ENCODE measurements at places on chromosomes 2 and 18.

DNA sequence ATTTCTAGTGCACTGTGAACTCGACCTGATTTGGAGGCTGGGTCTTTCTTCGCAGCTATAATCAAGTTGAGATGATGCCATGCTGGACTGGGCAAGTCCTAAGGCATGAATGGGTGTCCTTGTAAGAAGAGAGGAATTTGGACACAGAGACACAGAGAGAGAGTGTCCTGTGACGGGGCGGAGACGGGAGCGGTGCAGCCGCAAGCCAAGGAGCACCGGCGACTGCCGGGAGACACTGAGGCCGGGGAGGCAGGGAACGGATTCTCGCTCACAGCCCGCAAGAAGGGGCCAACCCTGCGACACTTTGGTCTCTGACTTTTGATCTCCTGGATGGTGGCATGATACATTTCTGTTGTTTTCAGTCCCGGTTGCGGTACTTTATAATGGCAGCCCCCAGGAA lies 22.4 kb upstream of the MBP start:
- no peak for DNase-seq

DNA sequence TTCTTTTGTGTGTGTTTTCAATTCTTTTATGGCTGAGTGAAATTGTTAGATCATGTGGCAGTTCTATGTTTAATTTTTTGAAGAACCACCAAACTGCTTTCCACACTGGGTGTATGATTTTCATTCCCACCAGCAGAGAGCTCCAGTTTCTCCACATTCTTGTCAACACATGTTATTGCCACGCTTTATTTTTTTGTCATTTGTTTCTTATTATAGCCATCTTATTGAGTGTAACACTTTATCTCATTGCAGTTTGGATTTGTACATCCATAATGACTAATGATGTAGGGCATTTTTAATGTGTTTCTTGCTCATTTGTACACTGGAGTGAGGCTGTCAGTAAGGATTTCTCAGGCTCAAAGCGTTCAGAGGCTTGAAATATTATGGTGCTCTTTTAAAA lies 184.2 kb downstream of the PIEZO2 start:
- DNase-seq = no peak

GRCh38 chr2:34261701-34262100 lies 662.6 kb upstream of the FAM98A start:
- DNase-seq = no peak

DNA sequence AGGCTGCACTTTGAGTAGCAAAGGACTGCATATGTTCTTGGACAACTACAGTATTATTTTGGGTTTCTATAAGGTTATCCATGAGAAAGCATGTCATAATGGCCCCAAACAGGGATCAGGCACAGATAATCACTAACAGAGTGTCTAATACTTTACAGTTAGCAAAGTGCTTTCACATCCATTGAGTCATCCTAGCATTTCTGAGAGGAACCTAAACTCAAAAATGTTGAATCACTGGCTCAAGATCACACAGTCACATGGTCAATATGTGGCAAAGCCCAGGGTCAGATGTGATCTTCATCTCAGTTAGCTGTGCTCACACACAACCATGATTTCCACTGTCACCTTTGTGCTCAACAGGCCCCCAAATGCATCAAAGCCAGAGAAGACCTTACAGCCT lies 156.1 kb upstream of the VRK2 start:
- no peak for DNase-seq

DNA sequence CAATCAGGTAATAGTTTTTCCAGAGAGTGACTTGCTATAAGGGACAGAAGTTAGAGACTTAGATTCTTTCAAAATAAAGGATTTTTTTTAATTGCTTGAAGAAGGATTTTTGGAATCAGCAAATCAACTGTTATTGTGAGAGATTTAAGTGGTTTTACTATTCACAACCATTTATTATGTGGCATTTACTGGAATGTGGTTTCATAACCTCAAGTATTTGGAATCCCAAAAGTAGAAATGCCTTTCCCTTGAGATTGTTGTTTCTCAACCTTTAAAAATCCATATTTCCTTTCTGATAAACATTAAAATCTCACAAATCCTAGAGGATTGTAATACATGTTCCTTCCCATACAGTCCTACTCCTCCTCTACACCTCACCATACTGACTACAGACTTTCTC lies 5.0 kb downstream of the TANK start:
- DNase-seq = no peak

DNA sequence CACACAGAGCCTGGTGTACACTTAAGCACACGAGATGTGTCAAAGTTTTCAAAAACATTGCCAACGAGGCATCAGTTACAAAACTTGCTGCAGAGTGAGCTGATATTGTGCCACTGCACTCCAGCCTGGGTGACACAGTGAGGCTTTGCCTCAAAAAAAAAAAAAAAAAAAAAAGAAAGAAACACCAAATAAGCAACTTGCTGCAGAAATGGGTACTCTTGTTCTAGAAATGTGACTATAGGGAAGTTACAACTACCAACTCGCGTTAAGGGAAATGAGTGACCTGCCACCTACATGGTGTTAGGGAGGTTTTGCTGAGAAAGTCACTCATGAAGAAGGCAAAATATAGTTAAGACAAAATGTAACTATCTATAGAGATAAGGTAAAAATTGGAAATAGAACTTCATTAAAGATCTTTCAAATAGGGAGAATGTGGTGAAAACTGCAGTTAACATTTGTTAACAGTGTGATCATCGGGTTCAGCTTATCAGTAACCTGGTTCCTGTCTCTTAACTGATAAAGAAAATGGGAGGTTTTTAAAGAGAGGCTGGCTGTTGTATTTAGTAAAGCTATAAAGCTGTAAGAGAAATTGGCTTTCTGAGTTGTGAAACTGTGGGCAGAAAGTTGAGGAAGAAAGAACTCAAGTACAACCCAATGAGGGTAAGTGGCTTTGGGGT lies at the start of gene IL1RL1:
Gene IL1RL1 (plus strand): TSS at position 600 of the 677 bp plus-strand sequence. CDS start 26,702 bp downstream, outside the sequence.
- DNase-seq = no peak

DNA sequence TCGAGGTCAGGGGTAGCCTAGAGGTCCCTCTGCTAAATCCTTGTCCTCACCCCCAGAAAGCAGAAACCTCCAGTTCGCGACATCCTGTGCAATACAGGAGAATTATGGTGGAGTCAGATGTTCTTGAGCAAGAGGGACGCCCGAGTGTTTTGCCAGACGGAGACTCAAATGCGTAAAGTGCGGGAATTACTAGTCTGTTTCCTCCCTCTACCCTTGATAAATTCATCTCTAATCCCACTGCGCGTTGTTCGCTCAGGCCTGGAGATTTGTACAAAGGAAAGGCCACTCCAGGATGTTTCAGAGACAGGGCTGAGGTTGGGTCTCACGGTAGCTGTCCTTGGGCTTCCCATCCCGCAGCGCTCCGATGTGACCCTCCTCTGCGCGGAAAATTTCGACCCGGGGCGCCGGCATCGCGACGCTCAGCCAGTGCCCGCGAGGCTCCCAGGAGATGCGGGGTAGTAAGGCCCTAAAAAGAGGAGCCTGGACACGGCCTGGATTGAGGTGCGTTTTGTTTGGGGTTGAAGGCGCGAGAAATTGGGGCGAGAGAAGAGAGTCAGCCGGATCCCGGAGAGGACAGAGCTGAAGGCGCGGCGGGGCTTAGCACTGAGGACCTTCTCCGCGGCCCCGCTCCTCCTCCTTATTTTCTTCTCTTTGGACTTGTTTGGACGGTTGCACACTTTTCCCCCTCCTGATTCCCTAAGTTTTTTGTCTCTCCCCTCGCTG lies 2.6 kb upstream of the NEUROD1 start:
- DNase-seq = no peak
